ENCODE measurements at places on chromosomes 3 and 15. TPM values are rescaled to one million over a fixed set of nuclear protein-coding genes. Genes with fewer than 3 reads are reported as not detected.

GRCh38 chr15:40891138-40891537, 3.1 kb upstream of the VPS18 start:
- no peak for DNase-seq
- H3K27me3 ChIP-seq = no peaks in the 10 kb centered on the region
- H3K36me3 ChIP-seq = no peaks in the 10 kb centered on the region
- no peak overlapping the region for H3K4me3 ChIP-seq
- no peak overlapping the region for H3K27ac ChIP-seq

- no peaks in the 10 kb centered on the region for H3K36me3 ChIP-seq
- H3K27ac ChIP-seq = no peak overlapping the region
- DNase-seq = no peak
- H3K4me3 ChIP-seq = no peak overlapping the region
- no peaks in the 10 kb centered on the region for H3K4me1 ChIP-seq
Measured at GRCh38 chr3:156497326-156497725, 57.6 kb downstream of the SSR3 start.

Gene ACAN
- not detected for total RNA-seq

Gene CYP1A2
- total RNA-seq = not detected

Gene FRMD5
- total RNA-seq = not detected

Gene DUOXA1
- total RNA-seq = 1.0 TPM
